ENCODE measurements at places on chromosomes 2 and 18.

DNA sequence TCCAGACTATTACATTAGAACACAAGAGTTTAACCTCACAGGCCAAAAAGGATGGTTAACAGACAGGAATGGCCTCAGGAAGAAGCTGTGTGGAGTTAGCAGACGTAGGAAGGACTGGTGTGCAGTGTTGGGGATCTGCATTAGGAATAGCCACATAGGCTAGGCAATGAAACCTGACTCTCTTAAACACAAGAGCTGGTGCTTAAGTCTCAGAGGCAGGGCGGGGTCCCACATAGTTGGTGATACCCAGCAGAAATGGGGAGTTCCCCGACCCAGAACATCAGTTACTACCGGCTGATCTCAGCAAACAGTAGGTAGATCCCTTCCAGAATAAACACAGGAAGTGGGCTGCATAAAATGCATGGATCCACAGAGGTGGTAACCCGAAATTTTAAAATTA is 64.1 kb downstream of the CCDC93 start:
- DNase-seq: no peak

DNA sequence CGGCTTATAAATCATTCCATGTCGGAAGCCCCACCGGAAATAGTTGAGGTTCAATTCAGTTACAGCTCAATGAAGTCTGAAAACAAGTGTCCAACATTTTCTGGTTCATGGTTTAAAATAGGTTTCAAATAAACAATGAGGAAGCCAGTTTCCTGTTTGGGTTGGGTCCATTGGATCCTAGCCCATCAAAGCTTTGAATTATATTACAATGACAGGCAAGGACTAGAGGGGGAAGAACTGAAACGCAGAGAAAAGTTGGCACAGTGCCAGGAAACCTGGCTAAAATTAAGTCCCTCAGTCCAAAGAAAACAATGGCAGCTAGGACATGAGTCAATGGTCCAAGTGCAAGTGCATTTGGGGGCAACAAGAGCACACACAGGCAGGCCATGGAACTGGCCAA is 32.0 kb downstream of the SLC14A1 start:
- peak; percentile 10 for DNase-seq

- no peak for DNase-seq
Measured at GRCh38 chr2:221836095-221836494, 264.0 kb upstream of the EPHA4 start.

DNA sequence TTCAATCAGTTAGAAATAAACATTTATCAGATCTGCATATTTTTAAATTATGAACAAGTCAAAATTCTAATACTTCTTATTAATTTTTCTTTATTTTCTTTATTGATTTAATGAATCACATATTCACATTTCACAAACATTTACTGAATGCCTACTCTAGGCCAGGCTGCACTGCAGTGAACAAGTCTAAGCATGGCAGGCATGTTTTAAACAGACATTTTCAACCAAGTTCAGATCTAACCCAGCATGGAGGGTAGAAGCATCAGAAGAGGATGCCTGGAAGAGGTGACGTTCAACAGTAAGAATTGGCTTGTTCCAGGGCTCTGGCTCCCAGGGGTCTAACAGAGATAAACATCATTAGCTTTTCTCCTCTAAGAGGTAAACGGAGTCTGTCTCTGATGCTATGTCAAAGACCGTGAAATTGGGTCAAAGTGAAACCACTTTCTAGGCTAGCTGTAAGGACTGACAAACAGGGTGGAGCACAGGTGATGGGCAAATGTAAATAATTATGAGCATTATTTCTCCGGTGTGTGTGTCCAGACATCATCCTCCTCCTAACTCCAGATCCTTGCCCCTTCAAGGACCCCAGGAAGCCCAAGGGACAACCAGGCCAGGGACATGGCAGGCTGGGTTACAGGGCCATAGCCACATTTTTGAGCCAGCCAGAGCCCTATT is 50.6 kb downstream of the UNC50 start:
- no peak for DNase-seq

DNA sequence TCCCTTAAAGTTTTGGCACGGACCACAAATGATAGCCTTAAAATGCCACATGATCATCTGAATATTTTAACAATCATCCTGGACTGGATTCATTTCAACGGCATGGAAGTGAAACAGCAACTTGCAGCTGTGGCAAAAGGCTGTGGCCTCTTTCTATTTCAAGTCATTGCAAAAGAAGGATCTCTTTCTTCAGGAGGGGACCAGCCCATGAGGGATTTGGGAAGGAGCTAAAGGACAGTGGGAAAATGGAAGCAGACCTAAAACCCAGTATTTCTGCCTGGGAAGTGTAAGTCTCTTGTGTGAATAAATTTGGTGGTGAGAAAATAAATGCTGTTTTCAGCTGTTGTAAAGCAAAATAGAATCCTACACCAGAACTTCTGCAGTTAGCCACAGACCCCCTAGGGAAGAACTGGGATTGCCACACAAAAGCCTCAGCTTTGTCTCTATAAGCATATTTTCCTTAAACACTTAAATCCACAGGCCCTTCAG is 107.3 kb upstream of the ZFP36L2 start:
- DNase-seq: no peak

- DNase-seq: no peak
Measured at GRCh38 chr2:238943338-238944067, 95.6 kb downstream of the TWIST2 start.

- DNase-seq: no peak
Measured at GRCh38 chr2:217291259-217291658, 431.4 kb upstream of the TNP1 start.
